ENCODE measurements at places on chromosomes 6 and 20. TPM values are rescaled to one million over a fixed set of nuclear protein-coding genes. Genes with fewer than 3 reads are reported as not detected.

CALHM6 gene
- not detected for total RNA-seq

KCNQ2 gene
- 1.4 TPM for total RNA-seq

SNX21 gene
- total RNA-seq: 73.5 TPM

PARD6B gene
- total RNA-seq: 0.58 TPM

MICA gene
- 132 TPM for total RNA-seq

DEFB132 gene
- not detected for total RNA-seq

TBC1D20 gene
- 39.9 TPM for total RNA-seq

PLA2G7 gene
- total RNA-seq: not detected

AIG1 gene
- 13.8 TPM for total RNA-seq

LGSN gene
- not detected for total RNA-seq

ANKRD6 gene
- under 0.01 TPM for total RNA-seq

STX11 gene
- under 0.01 TPM for total RNA-seq

BFSP1 gene
- 2.3 TPM for total RNA-seq

PNRC1 gene
- 34.6 TPM for total RNA-seq

C20orf204 gene
- total RNA-seq: not detected

CDK19 gene
- total RNA-seq: 7.6 TPM

RRAGD gene
- not detected for total RNA-seq

GINS1 gene
- total RNA-seq: 7.3 TPM

HSD17B8 gene
- total RNA-seq: 4.0 TPM

TAGAP gene
- not detected for total RNA-seq

TOX2 gene
- total RNA-seq: 24.8 TPM

SLC17A1 gene
- not detected for total RNA-seq
